ENCODE measurements at places on chromosomes 5 and 9.

GRCh38 chr5:72604798-72605154 lies 97.6 kb upstream of the ZNF366 start:
- DNase-seq = no peak

- DNase-seq = no peak
These were observed 694.3 kb downstream of the NR2F1-AS1 start for GRCh38 chr5:92886751-92887150.

GRCh38 chr5:92652756-92653155 lies 928.3 kb downstream of the NR2F1-AS1 start:
- no peak for DNase-seq

GRCh38 chr9:93677048-93677571 lies 100.7 kb downstream of the PHF2 start:
- no peak for DNase-seq

DNA sequence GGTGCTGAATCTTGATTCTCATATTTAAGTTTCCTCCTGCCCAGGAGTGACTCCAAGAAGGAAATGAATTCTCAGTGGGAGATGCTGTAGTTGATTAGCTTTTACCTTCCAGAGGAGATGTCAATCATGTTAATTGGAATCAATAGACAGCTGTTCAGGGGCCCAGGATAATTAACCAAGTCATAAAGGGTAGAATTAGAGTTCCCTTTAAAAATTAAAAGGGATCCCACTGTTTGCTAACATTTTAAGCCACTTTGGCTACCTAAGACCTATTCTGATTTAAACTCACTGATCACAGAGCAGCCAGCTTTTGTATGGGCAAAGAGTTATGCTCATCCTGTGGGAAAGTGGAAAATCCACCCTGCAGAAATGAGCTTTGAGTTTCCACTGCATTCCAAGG lies 249.6 kb downstream of the SLIT3 start:
- no peak for DNase-seq

- DNase-seq = no peak
These were observed 7.8 kb downstream of the ECSCR start for GRCh38 chr5:139454568-139455290.

DNA sequence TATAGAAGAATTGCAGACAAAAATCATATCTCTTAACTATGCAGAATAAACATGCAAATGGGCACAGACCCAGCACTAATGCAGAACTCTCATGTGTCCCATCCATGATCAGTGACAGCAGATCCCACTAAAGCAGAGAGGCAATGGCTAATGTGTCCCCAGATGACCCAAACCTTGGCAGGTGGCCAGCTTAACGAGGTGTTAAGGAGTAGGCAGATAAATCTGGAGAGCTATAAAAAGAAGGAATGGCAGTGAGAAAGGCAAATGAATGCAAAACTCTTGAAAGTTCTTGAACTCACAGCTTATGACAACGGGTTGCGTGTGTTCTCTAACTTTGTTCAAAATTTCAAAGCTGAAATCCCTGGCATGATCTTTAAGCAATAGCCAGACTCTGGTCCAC lies 265.4 kb downstream of the RASEF start:
- DNase-seq = no peak

DNA sequence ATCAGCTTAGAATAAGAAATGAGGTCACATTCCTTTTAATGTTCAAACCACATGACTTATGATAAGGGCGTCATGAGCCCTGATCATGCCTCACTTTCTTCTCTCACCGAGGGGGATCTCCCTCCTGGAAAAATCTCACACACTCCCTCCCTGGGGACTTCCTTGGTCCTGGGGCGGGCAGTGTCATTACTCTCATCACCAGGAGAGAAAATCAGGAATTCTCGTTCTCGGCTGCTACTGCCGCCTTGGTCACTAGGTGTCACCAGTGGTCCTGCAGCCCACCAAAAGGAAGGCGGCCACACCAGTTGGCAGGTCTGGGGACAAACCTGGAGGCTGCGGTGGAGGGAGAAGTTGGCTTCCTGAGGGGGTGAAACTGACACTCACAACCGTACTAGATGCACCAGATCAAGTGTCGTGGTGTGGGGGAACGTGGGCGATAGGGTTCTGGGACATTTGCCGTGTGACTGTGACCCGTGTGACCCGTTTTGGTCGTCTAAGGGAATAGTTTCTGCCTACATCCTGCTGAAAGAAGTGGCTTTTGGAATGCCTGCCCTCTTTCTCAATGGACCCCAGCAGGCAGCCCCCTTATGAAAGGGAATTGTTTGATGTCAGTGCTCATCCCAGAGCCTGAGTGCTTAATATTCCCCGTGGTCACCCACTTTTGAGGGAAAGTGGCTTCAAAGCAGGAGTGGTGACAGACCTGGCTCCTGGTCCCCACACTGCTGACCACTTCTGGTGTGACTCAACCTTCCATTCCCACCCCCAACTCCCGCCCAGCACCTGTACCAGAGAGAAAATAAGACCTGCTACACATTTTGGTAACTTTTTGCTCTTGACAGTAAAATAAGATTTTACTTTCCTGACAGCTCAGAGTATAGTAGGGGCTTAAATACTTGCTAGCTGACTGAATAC lies 63.2 kb downstream of the ACER2 start:
- peak; percentile 37 for DNase-seq

DNA sequence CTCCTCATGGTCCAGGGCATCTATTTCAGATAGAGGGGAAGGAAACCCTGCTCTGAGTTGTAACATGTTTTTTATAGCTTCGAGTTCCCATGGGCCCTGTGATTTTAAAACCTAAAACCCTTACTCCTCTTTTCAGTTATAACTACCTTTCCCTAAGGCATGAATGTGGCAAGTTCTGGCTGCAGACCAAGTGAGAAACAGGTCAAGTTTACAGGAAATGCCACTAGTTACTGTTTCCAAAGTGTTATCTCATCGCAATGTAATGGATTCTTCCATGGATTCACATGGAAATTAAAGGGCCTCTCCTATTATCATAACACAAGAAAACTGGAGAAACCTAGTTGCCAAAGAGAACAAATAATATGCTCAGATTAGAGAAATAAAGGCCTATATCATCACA lies 574.5 kb upstream of the GRAMD2B start:
- no peak for DNase-seq

GRCh38 chr5:163362840-163363371 lies 74.5 kb upstream of the CCNG1 start:
- peak; percentile 42 for DNase-seq

- DNase-seq = no peak
These were observed 8.0 kb downstream of the MTAP start for GRCh38 chr9:21810388-21810787.

DNA sequence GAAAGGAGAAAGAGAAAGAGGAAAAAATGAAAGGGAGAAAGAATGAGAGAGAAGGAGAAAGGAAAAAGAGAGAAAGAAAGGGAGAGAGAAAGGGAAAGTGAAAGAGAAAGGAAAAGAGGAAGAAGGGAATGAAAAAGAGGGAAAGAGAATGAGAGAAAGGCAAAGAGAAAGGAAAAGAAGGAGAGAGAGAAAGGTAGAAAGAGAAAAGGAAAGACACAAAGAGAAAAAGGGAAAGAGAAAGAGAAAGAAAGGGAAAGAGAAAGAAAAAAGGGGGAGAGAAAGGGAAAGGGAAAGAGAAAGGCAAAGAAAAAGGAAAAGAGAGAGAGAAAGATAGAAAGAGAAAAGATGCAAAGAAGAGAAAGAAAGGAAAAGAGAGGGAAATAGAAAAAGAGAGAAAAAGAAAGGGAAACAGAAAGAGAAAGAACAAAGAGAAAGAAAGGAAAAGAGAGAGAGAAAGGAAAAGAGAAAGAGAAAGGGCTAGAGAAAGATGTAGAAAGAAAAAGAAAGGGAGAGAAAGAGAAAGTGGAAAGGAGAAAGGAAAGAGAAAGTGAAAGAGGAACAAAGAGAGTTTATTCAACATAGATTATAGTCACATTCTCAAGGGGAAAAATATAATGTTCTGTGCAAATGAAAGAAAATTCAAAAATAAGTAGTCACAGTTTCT lies 165.2 kb downstream of the TMEM38B start:
- DNase-seq = no peak

DNA sequence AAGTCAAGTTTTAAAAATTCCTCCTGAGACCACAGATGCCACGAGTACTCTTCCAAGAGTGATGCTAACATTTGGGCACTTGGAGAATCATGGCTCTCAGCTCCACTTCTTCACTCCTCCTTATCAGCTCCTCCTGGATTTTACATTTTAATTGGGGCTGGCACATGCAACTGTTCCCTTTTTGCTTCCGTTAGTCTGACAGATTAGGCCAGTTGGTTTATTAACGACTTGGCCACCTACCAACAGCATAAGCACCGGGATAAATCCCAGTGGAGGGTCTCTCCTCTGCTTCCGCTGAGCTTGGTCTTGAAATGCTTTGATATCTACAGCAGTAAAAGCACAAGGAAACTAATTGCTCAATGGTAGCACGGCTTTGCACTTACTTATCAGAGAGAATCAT lies 134.6 kb upstream of the RASEF start:
- no peak for DNase-seq

DNA sequence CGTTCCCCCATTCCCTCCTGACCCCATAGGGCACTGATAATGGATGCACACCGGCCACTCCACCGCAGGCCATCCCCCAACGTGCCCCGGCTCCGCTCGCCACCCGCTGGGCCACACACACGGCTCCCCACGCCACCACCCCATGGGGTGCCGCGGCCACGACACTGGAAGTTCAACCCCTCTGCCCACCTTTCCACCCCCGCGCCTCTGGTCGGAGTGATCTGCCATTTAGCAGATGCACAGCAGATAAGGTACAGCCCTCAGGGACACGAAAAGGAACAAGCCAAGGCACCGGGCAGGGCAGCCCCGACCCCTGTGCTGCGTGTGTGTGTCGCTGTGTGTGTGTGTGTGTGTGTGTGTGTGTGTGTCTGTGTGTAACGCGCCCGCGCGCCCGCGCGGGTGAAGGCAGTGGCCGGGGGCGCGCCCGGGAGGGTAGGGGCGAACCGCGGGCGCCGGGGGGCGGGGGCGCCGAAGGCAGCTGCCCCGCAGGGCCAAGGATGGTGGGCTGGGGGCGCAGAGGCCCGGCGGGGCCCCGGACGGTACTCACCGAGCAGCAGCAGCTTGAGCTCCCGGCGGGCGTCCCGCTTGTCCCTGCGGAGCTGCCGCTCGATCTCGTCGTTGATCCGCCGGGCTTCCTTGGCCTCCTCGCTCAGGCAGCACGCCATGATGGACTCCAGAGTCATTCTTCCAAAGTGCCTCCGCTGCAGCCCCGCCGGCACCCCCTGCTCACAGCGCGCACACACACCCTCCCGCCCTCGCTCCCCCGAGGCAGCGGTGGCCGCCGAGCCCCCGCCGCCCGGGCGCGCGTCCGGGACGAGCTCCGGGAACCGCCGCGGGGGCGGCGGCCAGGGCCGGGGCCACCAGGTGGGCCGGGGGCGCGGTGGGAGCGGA lies 813 bp downstream of the GNAQ start:
- DNase-seq = no peak

GRCh38 chr9:83981126-83981871 lies 694 bp downstream of the RMI1 start:
- DNase-seq = no peak

GRCh38 chr9:93188426-93189368 lies 4.8 kb downstream of the WNK2 start:
- DNase-seq = no peak

DNA sequence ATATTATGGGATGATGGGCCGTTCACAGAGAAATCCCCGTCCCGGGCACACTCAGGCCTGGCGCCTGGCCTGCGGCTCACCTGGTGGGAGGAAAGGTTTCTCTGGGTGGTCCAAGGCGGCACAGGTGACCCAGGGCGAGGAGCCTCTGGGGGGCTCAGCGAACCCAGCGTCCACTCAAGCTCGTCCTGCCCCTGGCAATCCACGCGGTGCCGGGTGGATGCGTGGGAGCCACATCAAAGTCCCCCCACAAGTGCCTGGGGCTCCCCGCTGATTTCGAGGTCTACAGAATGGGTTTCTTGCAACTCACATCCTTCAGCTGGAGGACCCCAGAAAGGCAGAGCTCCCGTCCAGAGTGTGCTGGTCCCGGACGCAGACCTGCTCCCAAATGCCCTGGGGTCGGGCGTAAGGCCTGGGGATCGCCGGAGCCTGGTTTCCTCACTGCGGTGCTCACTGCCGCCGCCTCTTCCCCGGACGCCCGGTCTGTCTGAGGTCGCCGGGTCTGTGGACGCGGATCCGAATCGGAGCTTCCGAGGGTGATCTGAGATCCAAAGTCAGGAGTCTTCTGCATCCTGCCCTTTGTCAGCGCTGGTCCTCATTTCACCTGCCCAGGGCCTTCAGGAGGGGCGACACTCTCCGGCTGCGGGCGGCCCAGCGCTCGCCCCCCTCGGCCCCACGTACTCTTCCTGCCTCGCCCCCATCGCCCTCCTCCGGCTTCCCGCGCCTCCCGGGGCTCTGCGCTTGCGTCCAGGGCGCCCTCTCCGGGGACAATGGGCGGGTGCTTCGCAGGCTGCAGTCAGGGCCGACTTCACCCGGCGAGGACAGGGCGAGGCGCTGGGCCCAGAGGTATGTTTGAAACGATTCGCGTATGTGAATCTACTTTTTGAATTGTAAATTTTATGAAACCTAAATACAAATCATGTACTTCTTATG lies 20.0 kb upstream of the RUFY1 start:
- DNase-seq = no peak

GRCh38 chr9:110499608-110500007 lies 79.9 kb downstream of the SVEP1 start:
- no peak for DNase-seq

DNA sequence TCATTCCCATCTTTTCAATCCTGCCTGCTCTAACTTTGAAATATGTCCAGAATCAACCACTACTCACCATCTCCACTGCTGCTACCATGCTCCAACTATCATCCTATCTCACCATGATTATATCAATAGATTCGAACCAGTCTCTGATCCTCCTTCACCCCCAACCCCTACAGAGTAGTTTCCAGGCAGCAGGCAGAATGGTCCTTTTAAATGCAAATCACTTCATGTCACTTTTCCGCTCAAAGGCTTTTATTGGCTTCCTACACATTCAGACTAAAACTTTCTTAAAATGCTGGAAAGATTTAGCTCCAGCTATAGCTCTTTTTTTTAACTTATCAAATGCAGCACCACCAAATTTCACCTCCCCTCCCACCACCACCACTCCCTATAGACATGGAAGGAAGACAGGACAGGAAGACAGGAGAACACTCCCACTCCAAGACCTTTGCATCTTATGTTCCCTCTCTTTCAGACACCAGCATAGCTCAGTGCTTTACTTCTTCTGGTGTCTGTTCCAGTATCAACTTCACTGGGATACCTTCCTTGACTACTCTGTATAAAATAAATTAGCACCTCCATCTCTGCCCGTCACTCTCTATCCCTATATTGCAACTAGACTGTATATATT lies 9.9 kb upstream of the PPP2R2B start:
- no peak for DNase-seq

- no peak for DNase-seq
These were observed 3.2 kb upstream of the RAPGEF1 start for GRCh38 chr9:131743096-131743495.

DNA sequence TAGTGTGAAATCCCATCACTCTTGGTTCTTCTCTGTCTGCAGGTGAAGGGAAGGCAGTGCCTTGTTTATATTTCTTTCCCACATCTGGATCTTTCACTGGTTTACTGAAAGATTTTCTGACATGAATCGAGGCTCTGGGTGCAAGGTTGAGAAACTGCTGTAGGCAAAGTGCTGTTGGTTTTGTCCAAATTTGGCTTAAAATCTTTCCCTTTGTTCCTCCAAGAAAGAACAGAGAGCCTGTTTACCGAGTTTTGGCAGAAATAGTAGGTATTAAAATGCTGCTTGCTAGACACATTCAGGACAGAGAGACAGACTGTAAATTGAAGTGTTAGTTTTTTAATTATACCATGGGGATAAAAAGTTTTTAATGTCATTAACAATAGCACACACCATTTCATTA lies 21.5 kb downstream of the SKP2 start:
- no peak for DNase-seq

GRCh38 chr9:20333991-20334390 lies 288.3 kb downstream of the MLLT3 start:
- no peak for DNase-seq

- no peak for DNase-seq
These were observed 47.1 kb upstream of the RICTOR start for GRCh38 chr5:39121315-39121714.
